Progenitor cell of endocrine pancreas (in vitro differentiated cells): ENCODE measurements at places on chromosomes 3 and 15. TPM values are rescaled to one million over a fixed set of nuclear protein-coding genes. Genes with fewer than 3 reads are reported as not detected.

DNA sequence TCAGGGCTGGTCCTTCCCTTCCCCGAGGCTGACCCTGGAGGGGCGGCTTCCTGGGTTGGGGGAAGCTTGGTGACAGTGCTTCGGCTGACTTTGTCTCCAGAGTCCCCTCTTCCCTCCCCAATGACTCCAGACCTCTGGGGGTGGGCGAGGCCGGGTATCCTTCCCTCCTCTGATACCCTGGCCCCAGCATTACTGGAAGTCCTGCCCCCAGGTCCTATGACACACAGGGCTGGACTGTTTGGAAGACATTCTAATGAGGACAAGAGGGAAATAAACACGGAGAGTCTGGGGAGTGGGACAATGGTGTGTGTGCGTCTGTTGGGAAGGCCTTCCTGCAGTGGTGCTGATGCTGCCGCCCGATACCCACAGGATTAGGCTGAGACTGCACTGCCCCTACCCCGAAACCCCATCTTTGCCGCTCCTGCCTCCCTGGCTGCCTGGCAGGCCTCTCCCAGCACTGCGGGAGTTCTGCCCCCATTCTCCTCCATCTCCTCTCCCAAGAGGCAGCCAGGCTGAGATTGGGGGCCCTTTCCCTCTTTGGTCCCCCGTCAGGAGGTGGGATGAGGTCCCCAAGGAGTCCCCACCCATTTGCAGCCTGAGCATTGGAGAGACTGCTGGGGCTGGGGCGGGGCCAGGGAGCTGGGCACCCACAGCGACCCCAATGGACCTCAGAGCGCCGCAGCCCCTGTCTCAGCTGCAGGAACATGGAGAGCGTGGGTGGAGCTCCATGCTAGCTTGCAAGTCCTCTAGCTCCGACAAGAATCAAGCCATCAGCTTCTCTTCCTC, 29.7 kb upstream of the FBLN2 start:
- DNase-seq, result no peak

DNA sequence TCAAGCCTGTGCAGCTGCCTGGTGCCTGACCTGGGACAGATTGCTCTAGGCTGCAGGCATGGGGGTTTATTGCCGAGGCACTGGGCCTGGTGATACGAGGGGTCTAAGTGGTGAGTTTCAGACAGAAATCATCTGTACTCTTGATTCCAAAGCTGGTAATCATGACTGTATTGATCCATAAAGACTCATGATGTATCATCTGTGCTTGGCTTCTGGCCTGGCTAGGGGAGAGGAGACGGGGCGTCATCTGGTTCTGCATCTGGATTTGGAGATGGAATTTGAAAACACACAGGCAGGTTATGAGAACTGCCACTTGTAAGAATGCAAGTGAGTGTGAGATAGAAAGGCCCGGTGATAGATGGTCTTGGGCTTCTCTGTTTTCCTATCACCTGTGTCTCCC, 337.4 kb upstream of the C2CD4B start:
- DNase-seq, result no peak

The COL6A5 gene
- total RNA-seq, result not detected in 2 replicates

The RPLP1 gene
- 1,112 and 1,115 TPM in 2 replicates for total RNA-seq

The CFAP100 gene
- 0.79 and 1.00 TPM in 2 replicates for total RNA-seq
